ENCODE measurements at places on chromosomes 13 and 19.

GRCh38 chr13:39895254-39895653 lies 239.8 kb downstream of the COG6 start:
- no peak for DNase-seq

- no peak for DNase-seq
These were observed 3.2 kb upstream of the PVR start for GRCh38 chr19:44640518-44640917.

- no peak for DNase-seq
These were observed 46.8 kb downstream of the ARHGEF7 start for GRCh38 chr13:111161601-111162600.

- DNase-seq, result no peak
These were observed 598.6 kb upstream of the PCDH20 start for GRCh38 chr13:62014299-62014698.

DNA sequence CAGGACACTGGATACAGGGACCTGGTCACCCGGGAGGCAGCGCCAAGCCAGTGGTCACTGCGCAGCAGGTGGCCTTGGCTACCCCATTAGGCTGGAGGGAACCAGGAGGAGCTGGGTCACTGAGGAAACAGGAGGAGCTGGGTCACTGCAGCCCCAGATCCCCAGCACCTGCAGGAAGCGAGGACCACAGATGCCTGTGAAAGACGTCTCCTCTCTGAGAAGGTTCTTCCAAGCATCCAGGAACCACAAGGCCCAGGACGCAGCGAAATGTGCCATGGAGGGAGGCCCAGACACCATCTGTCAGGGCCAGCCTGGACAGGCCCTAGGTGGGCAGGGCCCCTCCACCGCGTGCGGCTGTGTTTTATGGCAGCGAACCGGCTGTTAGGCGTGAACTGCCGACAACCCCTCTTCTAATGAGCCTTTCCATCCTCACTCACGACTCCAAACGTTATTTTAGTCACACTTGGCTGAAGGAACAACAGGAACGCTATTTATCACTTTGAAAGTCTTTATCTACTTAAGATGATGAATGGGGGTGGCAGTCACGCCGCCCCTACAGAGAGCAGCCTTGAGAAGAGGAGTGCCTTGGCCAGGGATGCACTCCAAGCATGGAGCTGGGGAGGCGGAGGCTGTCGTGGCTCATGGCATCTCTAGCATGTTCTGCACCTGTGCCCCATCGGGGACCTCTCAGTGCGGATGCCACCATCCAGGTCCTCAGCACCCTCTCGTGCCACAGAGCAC lies 53.3 kb downstream of the CEBPG start:
- no peak for DNase-seq

Data from activated CD8-positive, alpha-beta memory T cell treated with anti-CD3 and anti-CD28 coated beads, Interleukin-2, amount 50 U/mL, for 4 hours (primary cell).